Activated CD4-positive, alpha-beta T cell treated with anti-CD3 and anti-CD28 coated beads, Interleukin-2, amount 50 U/mL, for 16 hours (primary cell): ENCODE measurements at places on chromosomes 2 and 18.

DNA sequence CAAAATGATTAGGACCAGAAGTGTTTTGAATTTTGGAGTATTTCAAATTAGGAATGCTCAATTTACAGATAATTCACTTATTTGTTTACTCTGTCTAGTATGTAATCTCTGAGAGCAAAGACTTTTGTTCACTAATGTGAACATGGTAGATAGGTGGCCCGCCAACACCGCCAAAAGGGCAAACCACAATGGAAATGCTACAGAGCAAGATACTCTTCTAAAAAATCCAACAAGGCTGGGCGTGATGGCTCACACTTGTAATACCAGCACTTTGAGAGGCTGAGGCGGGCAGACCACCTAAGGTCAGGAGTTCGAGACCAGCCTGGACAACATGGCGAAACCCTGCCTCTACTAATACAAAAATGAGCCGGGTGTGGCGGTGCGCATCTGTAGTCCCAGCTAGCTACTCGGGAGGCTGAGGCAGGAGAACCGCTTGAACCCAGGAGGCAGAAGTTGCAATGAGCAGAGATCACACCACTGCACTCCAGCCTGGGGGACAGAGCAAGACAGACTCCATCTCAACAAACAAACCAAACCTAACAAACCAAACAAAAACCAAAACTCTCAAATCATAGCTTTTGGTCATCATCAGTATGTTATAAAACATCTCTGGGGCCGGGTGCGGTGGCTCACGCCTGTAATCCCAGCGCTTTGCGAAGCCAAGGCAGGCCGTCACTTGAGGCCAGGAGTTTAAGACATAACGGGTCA lies 2.4 kb downstream of the CCT4 start:
- DNase-seq = no peak

DNA sequence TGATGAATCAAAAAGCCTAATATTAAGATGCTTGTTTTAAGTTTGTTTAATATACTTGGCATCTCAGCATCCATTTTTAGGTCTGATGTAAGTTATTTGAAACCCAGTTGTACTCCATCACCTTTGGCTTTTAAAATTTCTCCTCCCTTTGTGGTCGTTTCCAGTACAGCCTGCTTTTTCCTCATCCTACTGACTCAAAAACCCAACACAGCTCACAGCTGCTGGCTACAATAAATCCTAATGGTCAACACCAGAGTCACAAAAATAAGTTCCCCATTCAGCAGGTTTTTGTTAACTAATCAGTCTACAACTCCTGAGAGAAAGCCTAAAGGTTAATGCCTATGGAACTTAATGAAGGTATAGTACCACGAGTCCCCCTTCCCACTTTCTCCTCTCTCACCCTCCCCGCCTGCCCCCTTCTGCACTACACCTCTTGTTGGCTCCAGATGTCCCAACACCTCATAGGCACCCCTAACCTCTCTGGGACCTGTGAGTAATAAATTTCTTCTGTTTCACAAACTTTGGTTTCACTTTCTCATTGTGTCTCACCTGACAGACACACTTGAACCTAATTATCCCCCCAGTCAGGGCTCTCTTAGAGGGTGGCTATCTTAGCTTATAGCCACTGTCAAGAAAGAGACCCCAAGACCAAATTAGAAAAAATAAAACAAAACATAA lies 148.6 kb downstream of the GALNT1 start:
- no peak for DNase-seq

DNA sequence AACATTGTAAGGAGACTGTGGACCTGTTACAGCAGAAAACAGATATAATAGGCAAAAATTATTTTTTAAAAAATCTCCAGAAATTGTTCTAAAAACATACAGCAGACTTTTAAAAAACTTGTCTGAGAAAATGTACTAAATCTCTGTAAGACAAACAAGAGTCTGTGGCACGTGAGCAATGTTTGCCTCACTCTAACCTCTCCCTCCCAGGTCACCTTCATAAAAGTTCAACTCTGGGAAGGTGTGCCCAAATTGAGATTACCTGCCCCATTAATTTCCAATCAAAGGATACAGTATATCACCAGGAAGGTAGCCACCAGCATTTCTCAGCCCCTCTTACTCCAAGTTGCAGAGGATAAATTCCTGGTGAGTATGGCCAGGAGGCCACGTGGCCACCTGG lies 992.7 kb downstream of the TMEM182 start:
- no peak for DNase-seq

GRCh38 chr18:4581966-4582365 lies 126.9 kb upstream of the DLGAP1 start:
- no peak for DNase-seq

DNA sequence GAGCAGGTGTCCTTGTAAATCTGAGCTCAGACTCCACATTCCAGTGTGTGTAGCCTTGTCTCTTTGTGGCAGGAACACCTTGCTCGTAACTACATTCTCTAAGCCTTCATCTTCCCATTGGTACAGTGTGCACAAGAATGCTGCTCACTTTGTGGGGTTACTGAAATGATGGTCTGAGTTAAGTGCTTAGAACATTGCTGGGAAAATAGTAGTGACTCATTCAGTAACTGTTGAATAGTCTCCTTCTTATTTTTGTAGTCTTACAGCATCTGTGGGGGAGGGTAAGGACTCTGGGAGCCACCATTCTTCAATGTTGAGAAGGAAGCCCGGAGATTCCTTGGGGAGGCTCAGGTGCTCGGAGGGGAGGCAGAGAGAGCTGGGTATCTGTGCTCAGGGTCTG lies 236.0 kb upstream of the HDAC4 start:
- DNase-seq = no peak

DNA sequence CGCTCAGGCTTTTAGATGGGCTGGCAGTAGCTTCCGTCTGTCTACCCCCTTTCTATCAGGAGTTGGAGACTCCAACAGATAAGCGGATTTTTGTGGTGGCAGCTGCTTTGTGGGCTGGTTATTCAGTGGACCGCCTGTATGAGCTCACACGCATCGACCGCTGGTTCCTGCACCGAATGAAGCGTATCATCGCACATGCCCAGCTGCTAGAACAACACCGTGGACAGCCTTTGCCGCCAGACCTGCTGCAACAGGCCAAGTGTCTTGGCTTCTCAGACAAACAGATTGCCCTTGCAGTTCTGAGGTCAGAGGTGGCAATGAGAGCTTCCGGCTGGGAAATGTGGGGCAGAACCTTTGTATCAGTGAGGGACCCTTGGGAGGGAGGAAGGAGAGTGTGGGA lies 14.8 kb downstream of the CAD start:
- DNase-seq = no peak

GRCh38 chr2:195318440-195319111 lies 338.4 kb upstream of the SLC39A10 start:
- DNase-seq = peak; percentile 45

GRCh38 chr2:689877-690510 lies 12.8 kb upstream of the TMEM18 start:
- no peak for DNase-seq

GRCh38 chr2:105862843-105863242 lies 118.1 kb downstream of the NCK2 start:
- no peak for DNase-seq

DNA sequence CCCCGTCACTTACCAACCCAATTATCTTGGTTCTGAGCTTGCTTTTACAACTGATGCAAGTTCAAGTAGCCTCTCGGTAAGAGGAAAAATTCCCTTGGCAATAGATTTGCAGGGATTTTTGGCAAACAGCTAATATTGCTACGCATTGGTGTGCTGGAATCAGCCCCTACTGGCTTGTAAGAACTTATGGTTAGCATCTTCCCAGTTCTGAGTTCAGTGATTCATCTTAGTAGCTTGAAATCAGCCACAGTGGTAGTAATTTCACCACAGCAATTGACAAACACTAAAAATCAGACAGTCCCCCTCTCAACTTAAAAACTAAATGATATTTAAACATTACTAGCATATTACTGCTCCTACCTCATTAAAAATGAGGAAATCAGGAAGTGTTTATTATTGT lies 5.9 kb upstream of the RAX start:
- peak; percentile 19 for DNase-seq

- no peak for DNase-seq
Observed at GRCh38 chr18:44957025-44957424, 276.3 kb downstream of the SETBP1 start.
